ENCODE measurements at places on chromosomes 2 and 18.

DNA sequence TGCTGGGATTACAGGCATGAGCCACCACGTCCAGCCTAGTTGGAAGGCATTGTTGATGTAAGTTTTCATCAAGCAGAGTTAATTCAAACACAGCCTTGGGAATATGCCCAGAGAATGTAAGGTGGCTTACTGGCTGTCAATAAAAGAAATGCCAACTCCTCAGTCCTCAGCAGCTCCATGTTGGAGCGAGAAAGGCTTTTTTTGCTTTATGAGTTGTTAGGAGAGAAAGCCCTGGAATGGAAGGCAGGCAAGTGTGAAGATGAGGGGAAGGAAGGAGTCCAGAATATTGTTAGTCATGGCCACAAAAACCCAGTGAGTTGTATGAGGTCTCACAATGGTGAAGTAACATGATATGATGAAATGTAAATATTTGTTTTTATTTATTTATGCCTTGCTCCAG, 57.1 kb downstream of the MAP4K4 start:
- no peak for DNase-seq

- DNase-seq, result no peak
Measured at GRCh38 chr2:28684142-28684858, 67.3 kb upstream of the PPP1CB start.

- no peak for DNase-seq
Measured at GRCh38 chr2:215401896-215402379, 33.9 kb downstream of the FN1 start.

DNA sequence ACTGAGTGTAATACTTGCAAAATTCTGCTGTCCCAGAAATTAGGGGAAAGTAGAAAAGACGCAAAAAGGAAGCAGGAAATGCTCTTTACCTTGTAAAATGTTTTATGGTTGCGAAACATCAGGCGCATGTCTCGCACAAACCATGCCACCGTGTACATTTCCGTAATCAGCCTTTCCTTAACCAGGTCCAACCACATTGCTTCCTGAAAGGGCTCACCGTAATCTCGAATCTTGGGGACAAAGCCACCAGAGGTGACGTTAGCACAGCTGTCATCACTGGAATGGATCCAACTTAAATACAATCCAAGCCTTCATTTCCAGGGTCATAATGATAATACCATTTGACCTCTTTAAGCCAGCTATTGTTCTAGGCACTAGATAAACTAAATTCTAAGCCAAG, 49.3 kb downstream of the SP110 start:
- DNase-seq, result no peak

DNA sequence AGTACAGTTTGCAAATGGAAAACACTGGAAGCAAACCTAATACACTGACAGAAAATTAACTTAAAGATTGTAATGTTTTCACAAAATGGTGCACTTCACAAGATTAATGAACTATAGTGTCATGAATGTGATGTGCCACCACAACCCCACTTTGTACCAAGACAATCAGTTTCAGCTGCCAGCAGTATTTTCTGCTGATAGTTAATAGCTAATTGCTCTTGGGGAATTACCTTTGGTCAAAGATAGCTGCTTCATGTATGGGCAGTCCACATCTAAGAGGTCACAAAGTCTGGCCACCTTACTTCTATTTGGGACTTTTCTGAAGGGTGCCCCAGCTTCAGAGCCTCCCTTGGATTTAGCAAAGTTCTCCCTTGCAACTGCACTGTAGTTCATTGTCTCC, 254.0 kb downstream of the CALCRL start:
- DNase-seq, result no peak
